NCI-H2227 treated with DMSO at 0.1 percent for 48 hours (cell line): ENCODE measurements at places on chromosomes 1 and 21.

DNA sequence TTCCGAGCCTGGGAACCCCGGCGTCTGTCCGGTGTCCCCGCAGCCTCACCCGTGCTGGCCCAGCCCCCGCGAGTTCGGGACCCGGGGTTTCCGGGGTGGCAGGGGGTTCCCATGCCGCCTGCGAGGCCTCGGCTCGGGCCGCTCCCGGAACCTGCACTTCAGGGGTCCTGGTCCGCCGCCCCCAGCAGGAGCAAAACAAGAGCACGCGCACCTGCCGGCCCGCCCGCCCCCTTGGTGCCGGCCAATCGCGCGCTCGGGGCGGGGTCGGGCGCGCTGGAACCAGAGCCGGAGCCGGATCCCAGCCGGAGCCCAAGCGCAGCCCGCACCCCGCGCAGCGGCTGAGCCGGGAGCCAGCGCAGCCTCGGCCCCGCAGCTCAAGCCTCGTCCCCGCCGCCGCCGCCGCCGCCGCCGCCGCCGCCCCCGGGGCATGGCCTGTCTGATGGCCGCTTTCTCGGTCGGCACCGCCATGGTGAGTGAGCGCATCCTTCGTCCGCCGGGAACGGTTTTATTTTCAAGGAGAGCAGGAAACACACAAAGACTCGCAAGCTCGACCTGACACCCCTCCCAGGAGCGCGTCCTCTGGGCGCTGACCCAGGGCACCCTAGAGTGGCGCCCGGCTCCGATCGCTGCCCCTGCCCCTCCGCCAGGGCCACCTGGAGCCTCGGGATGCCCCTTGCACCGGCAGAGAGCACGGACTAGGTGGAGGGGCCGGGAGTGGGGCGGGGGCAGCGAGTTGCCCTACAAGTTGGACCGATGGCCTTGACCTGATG lies at the start of gene ABCG1:
Gene ABCG1, plus strand, starts transcription at position 305 of the 770 bp plus-strand sequence. Its CDS starts 123 bp downstream, at position 428.
- peak; percentile 23 for DNase-seq

DNA sequence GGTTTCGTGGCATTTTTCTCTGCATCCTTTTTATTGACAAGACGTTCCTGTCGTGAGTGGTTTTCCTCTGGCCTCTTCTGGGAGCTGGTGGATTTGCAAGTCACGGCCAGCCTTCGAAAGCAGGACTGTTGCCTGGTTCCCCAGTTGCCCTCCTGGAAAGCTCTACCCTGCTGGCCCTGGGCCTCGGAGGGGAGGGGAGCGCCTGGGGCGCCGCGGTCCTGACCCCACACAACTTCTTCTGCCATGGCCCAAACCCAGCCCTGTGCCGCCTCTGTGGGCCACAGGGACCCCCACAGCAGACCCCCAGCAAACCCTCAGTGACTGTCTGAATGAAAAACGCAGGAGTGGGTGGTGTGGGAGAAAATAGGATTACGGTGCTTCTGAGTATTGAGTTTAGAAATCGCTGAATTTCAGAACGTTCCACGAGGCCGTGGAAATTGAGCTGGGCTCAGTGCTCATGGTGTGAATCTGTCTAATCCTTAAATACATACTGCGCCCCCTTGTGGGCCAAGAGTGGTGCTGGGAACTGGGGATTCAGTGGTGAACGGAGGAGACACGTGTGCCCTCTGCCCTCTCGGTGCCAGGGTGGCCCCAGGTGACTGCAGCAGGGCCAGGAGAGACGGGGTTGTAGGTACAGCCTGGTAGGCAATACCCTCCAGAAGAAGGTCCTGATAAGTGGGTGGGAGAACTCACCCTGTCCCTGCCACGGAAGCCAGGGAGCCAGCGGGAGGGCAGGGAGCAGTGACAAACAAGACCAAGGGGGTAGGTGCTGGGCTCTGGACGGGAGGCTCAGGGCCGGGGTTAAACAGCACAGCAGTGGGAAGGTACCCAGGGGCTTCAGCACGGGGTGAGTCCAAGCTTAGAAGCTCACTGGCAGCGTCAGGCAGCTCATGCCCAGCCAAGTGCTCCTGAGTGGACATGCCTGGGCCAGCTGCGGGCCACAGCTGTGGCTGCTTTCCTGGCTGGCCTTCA lies 101.2 kb upstream of the COL6A1 start:
- DNase-seq, result peak; percentile 15

- DNase-seq, result no peak
Measured at GRCh38 chr1:244207935-244208244, 156.8 kb downstream of the ZBTB18 start.

DNA sequence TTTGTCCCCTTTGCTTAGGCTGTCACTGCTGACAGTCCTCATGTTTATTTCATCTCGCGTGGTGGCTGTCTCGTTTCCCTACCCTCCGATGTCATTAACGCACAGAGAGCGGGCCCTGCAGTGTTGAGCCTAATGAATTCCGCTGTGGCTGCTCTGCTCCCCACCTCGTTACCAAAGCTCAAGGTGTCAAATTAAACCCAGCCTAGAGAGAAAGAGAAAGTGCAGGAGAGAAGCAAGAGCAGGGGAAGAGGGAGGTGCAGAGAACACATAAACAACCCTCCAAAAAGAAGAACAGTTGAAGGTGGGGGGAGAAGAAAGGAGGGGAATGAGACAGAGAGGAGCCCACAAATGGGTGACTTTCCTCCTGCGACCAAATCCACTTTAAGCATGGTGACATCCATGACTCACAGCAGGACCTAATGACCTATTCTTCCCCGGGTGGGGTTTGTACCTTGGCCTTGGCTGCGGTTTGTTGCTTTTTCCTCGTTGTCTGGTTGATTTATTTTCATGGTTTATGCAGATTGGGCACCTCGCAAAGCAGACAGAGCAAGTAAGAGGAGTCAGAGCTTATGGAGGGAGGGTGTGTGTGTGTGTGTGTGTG lies 92.5 kb downstream of the PBX1 start:
- no peak for DNase-seq

DNA sequence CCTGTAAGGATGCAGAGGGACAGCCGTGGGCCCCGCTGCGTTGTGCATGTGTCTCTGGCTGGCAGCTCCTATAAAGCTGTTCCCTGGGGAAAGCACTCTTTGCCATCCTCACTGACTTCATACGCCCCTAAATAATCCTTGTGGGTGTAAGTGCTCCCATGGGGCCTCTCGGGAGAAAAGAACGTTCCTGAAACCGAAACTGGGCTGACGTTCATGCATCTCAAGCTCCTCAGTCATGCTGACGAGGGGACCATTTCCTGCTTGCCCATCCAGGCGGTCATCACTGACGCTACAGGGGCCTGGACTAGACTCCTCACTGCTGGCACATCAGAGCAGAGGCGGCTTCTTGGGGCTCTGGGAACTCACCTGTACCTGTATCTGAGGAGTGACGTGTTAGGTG lies 73.1 kb upstream of the USP24 start:
- DNase-seq, result no peak

DNA sequence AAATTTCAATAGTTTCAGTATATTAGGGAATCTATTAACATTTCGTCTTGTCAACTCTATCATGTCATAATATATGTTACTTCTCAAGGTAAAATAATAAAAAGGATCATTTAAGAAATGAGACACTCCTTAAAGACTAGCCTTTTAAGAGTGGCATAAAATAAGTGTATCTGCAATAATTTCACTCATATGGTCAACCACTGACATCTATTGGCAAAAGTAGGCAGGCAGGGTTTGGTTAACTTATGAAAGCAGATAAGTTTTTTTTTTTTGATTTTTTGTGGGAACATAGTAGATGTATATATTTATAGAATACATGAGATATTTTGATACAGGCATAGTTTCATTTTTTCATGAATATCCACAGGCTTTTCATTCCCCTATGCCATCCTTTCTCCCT lies 5.5 kb upstream of the RGS21 start:
- peak; percentile 13 for DNase-seq
